ENCODE measurements at places on chromosomes 11 and 22.
A peak's percentile ranks its signal among the peaks of the same experiment; 100 is the strongest.

GRCh38 chr11:35330156-35330889 is 89.0 kb downstream of the SLC1A2 start:
- no peak for DNase-seq

- no peak for DNase-seq
Measured at GRCh38 chr11:47899801-47900200, 51.7 kb upstream of the NUP160 start.

DNA sequence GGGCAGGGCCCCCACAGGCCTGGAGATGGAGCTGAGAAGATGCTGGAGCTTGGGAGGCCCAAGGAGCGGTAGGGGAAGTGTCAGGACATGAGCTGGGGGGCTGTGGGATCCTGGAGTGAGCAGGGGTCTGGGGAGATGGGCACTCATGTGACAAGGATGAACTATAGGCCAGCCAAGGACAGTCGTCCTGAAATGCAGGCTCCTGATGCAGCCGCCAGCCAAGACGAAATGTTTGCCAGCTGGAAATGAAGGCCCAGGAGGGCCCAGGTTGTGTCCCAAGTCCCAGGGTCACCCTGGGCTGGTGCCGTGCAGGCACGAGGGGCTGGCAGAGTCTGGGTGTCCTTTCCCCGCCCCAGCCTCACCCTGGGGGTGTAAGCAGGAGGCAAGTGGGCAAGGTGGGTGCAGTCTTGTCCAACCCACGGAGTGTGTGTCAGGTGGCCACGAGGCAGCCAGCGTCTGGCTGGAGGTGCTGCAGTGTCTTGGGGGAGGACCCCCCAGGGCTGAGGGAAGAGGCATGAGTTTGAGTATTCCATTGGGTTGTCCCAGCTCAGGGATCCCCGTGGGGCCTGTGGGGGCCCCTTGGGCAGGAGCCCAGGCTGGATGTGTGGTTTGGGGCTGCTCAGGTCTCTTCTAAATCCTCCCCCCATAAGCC is 21.4 kb downstream of the MRGPRG start:
- DNase-seq: no peak

- peak; percentile 57 for DNase-seq
Measured at GRCh38 chr11:832529-833113, at the start of gene CD151. Gene CD151, plus strand, starts transcription at chr11:832952. Its CDS starts 3,118 bp downstream, at chr11:836070.

GRCh38 chr11:626475-627307 is at the start of gene SCT:
Gene SCT, minus strand, starts transcription at chr11:627181. Its CDS starts 38 bp downstream, at chr11:627143.
- no peak for DNase-seq

DNA sequence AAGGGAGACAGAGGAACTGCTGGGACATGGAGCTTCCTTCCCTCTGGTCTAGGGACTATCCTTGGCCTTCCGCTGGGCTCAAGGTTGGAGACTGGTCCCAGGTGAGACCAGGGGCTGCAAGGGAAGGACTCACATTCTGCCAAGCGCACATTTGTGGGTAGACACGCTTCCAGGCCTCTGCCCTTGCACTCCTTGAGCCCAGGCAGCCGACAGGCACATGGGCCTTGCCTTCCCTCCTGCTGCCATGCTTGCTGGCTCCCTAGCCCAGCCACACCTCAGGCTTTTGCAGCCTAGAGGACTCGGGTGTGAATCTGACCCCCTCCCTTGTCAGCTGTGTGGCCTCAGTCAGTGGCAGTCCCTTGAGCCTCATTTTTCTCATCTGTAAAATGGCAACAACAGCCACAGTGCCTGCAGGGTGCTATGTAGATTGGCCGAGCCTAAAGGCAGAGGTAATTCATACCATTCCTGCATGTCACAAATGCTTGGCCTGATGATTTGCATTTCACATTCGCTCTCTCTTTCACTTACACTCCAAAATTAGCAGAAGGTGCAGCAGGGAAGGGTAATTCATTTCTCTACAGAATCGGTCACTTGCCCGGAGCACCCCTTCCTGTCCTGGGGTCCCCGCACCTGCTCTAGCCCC is 57.6 kb upstream of the NECTIN1 start:
- DNase-seq: no peak

GRCh38 chr22:25848954-25849353 is 107.0 kb downstream of the MYO18B start:
- DNase-seq: no peak

- DNase-seq: no peak
Measured at GRCh38 chr11:57097149-57097548, 84.6 kb upstream of the LRRC55 start.

GRCh38 chr11:3783611-3784010 is 13.7 kb downstream of the NUP98 start:
- no peak for DNase-seq

- peak; percentile 41 for DNase-seq
Measured at GRCh38 chr11:36155770-36156160, 133.5 kb downstream of the COMMD9 start.

DNA sequence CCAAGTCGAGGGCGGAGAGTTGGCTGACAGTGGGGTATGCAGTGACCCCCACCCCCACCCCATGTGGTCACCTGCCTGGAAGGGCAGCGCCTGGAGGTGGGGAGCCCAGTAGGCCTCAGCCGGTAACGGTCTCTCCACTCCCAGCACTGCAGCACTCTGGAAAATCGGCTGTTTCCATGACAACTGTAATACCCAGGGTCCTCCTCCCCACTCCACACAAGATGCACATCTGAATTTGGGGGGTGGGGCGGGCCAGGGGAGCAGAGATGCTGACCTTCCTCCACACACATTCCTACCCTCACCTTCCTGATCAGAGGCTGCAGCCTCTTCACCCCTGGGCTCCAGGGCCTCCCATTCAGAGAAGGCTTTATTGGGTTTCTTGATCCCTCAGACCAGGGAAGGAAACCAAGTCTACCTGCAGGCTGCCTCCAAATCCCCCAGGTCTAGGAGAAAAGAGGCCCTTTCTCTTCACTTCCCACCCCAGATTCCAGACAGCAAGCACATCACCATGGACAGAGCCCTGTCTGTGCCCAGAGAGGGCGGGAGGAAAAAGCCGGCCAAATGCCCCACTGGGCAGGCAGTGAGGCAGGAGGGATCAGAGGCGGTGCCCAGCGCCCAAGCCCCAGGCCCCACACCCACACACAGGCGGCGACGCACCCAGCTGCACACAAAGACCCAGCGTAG is 46.5 kb downstream of the SLC22A12 start:
- no peak for DNase-seq

DNA sequence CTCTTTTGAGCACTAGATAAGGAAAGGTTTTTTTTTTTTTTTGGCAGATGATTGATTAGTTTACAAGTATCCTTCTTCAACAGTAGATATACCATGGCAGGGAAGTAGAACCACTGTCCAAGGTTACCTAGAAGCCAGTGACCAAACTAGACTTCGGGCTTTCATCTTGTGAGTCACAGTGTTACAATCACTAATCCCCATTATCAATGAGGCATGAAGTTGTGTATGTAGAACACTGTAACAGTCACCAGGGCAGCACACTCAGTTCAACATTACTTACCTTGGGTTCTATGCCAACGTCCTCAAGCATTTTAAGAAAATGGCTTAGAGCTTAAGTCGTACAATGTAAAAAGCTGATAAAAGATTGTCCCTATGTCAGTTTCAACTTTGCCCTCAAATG is 430.9 kb downstream of the ETS1 start:
- peak; percentile 45 for DNase-seq

GRCh38 chr11:103114836-103115235 is 5.6 kb downstream of the DYNC2H1 start:
- DNase-seq: no peak

- peak; percentile 92 for DNase-seq
Measured at GRCh38 chr22:36332623-36333332, 55.0 kb downstream of the MYH9 start.

DNA sequence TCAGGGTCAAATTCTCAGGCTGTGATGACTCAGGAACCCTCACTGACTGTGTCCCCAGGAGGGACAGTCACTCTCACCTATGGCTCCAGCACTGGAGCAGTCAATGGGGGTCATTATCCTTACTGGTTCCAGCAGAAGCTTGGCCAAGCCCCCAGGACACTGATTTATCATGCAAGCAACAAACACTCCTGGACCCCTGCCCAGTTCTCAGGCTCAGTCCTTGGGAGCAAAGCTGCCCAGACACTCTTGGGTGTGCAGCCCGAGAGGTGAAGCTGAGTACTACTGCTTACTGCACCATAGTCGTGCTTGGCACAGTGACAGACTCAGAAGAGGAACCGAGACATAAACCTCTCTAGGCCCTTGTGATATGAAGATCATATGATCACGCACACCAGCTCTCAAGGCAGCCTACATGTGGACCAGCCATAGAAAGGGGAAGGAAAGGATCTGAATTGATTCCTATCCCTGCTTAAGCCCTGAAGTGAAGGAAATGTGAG is 58.2 kb downstream of the ZNF280B start:
- no peak for DNase-seq

DNA sequence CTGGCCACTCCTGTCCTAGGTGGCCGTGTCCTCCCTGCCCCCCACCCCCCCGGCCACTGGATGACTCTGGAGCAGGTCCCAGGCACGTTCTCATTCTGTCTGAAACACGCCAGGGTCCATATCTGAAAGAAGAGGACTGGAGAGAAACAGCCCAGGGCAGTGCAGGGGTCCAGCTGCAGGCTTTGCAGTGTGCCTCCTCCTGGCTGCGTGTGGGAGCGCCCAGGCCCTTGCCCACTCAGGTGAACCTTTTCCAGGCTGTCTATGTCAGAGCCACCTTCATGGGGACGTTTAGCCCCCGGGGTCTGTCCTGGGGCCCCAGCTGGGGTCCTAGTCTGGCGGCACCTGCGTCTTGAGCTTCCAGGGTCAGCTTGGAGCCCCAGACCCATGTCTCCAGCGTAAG is 15.6 kb downstream of the GRAMD4 start:
- no peak for DNase-seq

- DNase-seq: no peak
Measured at GRCh38 chr11:118042796-118043195, 34.1 kb upstream of the TMPRSS4 start.

DNA sequence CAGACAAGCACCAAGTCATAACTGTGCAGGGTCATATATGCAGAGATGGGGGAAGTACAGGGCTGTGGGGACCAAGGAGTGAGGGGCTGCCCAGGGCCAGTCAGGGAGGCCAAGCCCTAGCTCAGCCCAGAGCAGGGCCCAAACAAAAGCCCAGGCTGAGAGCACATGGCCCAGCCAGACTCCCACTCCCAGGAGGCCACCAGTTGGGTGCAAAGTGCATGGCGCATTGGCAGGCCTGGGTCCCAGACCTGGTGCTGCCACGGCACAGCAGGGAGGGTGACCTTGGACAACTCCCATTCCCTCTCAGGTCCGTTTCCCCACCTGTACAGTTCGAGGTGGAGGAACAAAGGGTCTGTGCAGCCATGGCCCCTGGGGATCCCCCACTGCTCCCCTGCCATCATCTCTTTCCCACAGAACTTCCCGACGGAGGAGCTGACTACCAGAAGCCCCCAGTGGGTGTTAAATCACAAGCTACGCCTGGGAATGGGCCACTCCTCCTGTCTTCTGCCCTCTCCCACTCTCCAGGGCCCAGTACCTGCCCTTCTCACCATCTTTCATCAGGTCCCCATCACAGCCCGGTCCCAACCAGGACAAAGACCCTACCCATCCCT is 608 bp downstream of the NIPSNAP1 start:
- DNase-seq: no peak

DNA sequence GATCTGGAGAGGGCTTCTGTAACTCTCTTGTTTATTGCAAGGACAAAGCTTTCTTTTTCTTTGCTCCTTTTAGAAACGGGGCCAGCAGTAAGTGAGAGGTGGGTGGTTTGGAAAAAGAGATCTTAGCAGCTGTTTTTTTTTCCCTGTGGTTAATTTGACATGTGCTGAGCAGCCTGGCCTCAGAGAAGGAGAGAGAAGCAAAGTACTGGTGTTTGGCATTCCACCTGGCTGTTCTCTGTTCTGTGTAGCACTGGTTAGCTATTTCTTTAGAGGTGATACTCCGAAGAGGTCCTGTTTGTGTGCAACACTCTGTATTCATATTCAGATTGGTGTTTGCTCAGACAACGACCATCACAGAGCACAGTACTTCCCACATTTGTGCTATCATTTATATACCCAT is 80.8 kb upstream of the SORL1-AS1 start:
- DNase-seq: no peak

- no peak for DNase-seq
Measured at GRCh38 chr22:22394591-22394990, 114.0 kb downstream of the ZNF280B start.

DNA sequence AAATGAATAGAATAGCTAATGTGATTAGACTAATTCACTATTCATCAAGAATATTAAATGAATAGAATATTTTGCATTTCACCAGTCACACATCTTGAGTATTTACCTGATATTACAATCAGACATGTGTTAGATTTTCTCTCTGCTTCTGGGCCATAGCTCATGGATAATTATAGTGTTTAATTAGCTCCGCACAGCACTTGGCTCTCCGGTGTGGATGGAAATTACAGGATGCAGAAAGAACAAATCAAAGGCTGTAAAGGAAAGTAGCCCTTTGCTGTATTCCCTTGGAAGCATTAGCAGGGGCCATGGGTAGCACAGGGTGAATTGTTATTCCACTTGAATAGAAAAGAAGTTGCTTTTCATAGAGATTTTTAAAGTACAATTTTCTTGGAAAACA is 320.3 kb upstream of the SORL1-AS1 start:
- no peak for DNase-seq

DNA sequence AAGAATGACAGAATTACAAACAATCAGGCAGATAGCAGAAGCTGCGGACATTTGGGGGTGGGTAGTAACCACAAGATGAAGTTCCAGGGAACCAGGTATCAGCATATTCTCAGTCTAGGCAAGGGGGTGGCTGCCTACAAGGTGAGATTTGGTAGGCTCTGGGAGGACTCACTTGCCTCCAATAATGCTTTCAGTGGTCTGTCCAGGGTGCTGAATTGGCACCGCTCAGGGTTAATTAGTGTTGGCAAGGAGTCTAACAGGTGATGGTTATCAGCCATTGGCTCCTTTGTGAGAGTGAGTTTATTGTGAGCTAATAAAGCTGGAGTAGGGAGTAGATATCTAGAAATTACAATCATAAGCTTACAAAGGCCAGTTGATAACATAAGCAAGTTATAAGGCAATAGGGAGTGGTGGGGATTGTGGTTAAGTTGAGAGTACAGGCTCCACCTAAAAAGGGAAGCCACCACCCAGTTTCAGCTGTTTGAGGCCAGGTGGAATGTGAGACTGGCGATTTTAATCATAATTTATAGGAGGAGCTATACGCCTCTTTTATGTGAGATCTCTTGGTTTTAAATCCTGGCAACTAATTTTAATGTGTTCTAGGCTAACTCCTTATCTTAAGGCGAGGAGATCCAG is 320.5 kb downstream of the MIAT start:
- no peak for DNase-seq

- DNase-seq: no peak
Measured at GRCh38 chr11:17414317-17414737, 25.9 kb upstream of the KCNJ11 start.

- no peak for DNase-seq
Measured at GRCh38 chr11:93732237-93732892, 8.9 kb downstream of the TAF1D start.

DNA sequence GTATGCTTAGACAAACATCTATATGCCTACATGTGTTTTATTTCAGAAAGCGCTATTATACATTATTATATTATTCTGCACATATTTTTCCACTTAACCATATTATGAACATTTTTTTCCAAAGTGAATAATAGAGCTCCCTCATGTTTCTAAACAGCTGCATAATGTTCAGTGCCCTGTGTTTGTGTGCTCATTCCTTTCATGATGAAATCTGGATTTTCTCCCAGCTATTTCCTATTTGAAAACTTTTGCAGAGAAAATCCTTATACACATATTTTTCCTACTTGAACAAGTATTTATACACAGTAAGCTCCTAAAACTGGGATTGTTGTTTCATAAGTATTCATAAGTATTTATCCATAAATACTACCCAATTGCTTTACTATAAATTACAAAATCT is 18.1 kb upstream of the RFPL2 start:
- DNase-seq: no peak

Data from iris pigment epithelial cell (primary cell).